ENCODE measurements at places on chromosomes 6 and 20.

DNA sequence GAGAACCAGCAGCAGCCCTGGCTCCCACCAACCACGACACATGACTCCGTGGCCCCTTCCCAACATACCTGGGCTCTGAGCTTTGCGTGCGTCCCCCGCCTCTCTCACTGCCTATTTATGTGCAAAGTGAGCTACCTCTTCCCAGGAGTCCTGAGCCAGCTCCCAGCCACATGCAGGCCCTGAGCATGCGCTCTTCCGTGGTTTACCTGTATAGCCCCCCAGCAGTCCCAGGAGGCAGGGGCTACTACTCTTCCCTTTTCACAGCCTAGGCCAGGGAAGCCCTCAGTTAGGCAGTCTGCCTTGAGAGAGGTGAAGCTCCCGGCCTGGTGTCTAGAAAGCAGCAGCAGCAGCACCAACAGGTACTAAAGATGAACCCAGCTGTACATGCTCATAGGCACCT, 114.8 kb upstream of the CDYL start:
- no peak for DNase-seq

GRCh38 chr6:169707772-169708171, 5.8 kb downstream of the C6orf120 start:
- DNase-seq: no peak

GRCh38 chr6:4777394-4777935, 1.3 kb downstream of the CDYL start:
- DNase-seq: no peak

DNA sequence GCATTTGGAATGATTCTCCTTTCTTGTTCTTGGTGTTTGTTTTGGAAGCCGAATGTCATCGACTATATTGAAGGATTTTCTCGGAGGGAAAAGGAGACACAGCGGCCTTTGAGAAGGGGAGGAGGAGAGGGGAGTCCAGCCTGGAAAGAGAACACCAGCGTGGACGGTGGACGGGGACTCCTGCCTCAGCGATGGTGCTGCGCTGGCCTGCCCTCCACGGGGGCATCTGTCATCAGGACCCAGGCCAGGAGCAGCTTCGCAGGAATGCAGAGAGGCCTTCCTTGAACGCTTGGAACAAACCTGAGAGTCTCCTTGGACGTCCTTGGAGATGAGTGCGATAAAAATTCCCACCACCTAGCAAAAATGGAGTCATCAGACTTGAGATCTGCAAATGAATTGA, 8.3 kb upstream of the C6orf118 start:
- no peak for DNase-seq

DNA sequence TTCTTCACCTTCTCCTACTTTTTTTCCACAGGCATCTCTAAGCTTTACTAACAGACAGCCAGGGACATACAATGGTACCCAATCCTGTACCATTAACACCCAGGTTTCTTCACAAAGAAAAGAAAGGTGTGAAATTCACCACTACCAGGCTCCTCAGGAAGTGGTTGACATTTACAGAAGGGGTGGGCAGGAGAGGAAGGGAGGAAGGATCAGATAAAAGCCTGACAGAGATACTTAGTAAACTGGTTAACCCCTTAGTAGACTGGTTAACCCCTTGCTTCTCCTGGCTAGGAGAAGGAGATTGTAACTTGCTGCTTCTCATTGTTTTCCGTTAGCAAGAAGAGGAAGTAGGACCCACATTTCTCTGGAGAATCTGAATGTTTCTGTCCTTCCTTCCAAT, 7.2 kb downstream of the SAMD3 start:
- no peak for DNase-seq

GRCh38 chr6:87102151-87102621, 7.3 kb upstream of the CGA start:
- DNase-seq: peak; percentile 43

GRCh38 chr6:126232671-126233070, 107.2 kb upstream of the CENPW start:
- DNase-seq: no peak

DNA sequence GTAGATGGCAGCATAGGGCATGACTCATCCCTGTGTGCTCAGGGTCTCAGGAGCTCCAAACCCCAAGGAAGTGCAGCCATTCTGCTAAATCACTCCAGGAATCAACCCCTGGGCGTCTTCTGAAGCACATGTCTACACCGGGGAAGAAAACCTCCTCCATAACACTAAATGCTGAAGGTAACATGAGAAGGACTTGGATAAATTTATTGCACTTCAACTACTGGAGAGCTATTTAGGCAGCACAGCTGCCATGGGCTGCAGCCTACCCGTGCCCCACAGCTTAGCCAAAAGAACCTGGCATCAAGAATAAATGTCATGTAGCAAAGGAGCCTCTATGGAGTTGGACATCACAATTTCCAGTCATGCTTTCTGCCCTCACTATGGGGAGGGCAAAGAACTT, 152.4 kb upstream of the PROKR2 start:
- DNase-seq: no peak

DNA sequence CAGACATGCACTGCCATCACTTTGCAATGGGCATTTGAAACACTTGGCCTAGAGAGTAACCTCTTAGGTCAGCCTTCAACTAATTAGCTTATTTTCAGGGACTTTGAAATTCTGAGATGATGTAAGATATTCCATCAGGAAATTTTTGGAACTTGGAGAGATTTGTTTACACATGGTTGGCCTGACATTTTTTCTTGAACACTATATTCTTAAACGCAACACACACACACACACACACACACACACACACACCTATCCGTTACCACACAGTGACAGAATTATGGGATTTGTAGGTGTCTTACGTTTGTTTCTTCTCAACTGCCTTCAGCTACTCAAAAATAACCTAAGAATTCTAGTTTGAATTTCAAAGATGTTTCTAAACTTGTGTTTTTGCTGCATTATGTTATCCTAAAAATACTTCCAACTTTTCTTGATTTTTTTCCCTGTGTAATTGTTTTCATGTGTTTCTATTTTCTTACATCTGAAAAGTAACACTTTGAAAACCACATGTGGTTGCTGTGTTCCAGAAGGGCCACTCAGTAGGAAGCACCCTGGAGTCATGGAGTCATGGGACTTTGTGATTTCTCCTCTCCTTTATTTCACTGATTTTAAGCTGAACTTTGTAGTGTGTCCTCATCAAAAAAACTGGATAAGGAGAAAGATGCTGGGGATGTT, 31.9 kb downstream of the MARCKS start:
- no peak for DNase-seq

- no peak for DNase-seq
Measured at GRCh38 chr6:42217157-42217518, 523 bp downstream of the MRPS10 start.

- no peak for DNase-seq
Measured at GRCh38 chr20:49769048-49769581, 43.5 kb upstream of the SLC9A8 start.

GRCh38 chr20:4896119-4896702, 105.1 kb downstream of the SLC23A2 start:
- DNase-seq: no peak

GRCh38 chr6:28772480-28773381, 151.1 kb downstream of the TRIM27 start:
- DNase-seq: no peak

GRCh38 chr20:408843-409696, 971 bp downstream of the RBCK1 start:
- DNase-seq: no peak

GRCh38 chr6:33589731-33590530, 9.9 kb upstream of the BAK1 start:
- peak; percentile 26 for DNase-seq

GRCh38 chr6:170167657-170168159, 123.2 kb downstream of the DLL1 start:
- DNase-seq: no peak

All from COR-L47 (cell line).